Activated CD4-positive, alpha-beta T cell treated with anti-CD3 and anti-CD28 coated beads, Interleukin-2, amount 10 ng/mL, durations not matched to agents 24 days and 14 days (primary cell): ENCODE measurements at places on chromosomes 16 and 17. TPM values are rescaled to one million over a fixed set of nuclear protein-coding genes. Genes with fewer than 3 reads are reported as not detected.
A peak's percentile ranks its signal among the peaks of the same experiment; 100 is the strongest.

- no peak overlapping the region for H3K4me3 ChIP-seq
- peaks cover 22% of the 10 kb centered on the region for H3K36me3 ChIP-seq
- H3K27ac ChIP-seq = no peak overlapping the region
- no peak for DNase-seq
- peaks cover 2% of the 10 kb centered on the region for H3K4me1 ChIP-seq
- no peaks in the 10 kb centered on the region for H3K27me3 ChIP-seq
These were observed 25.2 kb upstream of the ERN1 start for GRCh38 chr17:64155129-64155528.

DNA sequence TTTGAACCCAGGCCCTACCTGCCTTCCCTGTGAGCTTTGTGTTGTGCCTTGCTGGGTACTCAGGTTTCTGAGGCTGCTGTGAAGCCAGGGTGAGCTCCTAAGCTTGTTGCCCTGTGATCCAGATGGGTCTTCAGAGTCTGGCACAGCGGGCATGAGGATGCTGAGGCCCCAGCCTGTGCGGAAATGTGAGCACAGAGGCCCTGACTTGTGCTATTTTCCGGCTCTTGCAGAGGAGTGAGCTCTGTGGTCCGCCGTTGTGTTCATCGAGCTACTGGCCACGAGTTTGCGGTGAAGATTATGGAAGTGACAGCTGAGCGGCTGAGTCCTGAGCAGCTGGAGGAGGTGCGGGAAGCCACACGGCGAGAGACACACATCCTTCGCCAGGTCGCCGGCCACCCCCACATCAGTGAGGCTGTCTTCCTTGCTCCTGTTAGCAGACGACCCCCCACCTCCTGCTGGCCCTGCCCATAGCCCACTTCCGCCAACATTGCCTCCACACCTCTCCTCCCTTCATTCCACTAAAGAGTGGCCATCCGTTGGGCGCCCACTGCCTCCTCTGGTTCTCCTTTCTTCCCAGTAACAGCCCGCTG, 2.7 kb downstream of the PHKG2 start:
- H3K4me3 ChIP-seq = peak overlapping the region; percentile 12
- no peak overlapping the region for H3K27ac ChIP-seq
- no peak for DNase-seq
- H3K36me3 ChIP-seq = peaks cover 28% of the 10 kb centered on the region

- DNase-seq = no peak
- H3K36me3 ChIP-seq = no peaks in the 10 kb centered on the region
- H3K4me3 ChIP-seq = no peak overlapping the region
- peaks cover 35% of the 10 kb centered on the region for H3K27me3 ChIP-seq
- H3K27ac ChIP-seq = no peak overlapping the region
These were observed 4.5 kb upstream of the CMTM4 start for GRCh38 chr16:66701026-66701425.

Gene SP6
- total RNA-seq = 0.05 TPM in 2 replicates

Gene DHRS7C
- not detected in 2 replicates for total RNA-seq

DNA sequence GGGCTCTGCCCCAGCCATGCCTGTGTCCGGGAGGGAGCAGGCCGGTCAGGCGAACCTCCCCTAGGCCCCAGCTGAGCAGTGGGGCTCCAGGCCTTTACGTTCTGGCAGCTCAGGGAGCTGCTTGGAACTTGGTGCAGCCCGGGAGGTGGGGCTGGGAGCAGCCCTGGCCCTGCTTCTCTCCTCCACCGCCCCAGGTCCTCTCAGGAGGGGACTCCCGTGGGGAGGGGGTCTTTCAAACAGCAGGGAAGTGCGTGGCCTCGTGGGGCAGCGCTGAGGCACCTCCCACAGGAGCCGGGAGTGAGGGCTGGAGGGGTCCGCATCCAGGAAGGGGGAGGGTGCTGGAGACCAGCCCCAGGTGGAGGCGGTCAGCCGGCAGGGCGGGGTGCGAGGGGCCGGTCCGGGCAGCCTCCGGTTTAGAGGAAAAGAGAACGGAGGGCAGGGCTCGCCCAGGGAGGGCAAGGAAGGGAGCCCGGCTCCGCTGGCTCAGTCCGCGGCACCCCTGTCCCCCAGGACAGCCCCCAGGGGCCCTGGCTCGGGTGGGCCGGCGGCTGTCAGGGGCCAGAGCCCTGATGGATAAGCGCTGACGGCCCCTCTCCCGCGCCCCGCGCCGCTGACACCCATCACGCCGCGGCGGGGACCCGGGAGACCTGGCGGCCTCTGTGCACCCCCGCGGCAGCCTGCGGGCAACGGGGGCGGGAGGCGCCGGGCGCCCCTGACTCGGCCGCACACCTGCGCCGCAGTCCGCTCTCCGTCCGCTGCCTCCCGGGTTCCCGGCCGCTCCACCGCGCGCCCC, 587 bp upstream of the PRR35 start:
- H3K4me3 ChIP-seq = no peak overlapping the region
- H3K4me1 ChIP-seq = no peaks in the 10 kb centered on the region
- no peak overlapping the region for H3K27ac ChIP-seq
- DNase-seq = no peak

Gene C16orf46
- total RNA-seq = 0.54 and 0.86 TPM in 2 replicates

- H3K27me3 ChIP-seq = peaks cover 7% of the 10 kb centered on the region
- H3K36me3 ChIP-seq = no peaks in the 10 kb centered on the region
- no peak overlapping the region for H3K4me3 ChIP-seq
- H3K27ac ChIP-seq = no peak overlapping the region
- no peaks in the 10 kb centered on the region for H3K4me1 ChIP-seq
These were observed 2.6 kb downstream of the GPR179 start for GRCh38 chr17:38341035-38341721.

DNA sequence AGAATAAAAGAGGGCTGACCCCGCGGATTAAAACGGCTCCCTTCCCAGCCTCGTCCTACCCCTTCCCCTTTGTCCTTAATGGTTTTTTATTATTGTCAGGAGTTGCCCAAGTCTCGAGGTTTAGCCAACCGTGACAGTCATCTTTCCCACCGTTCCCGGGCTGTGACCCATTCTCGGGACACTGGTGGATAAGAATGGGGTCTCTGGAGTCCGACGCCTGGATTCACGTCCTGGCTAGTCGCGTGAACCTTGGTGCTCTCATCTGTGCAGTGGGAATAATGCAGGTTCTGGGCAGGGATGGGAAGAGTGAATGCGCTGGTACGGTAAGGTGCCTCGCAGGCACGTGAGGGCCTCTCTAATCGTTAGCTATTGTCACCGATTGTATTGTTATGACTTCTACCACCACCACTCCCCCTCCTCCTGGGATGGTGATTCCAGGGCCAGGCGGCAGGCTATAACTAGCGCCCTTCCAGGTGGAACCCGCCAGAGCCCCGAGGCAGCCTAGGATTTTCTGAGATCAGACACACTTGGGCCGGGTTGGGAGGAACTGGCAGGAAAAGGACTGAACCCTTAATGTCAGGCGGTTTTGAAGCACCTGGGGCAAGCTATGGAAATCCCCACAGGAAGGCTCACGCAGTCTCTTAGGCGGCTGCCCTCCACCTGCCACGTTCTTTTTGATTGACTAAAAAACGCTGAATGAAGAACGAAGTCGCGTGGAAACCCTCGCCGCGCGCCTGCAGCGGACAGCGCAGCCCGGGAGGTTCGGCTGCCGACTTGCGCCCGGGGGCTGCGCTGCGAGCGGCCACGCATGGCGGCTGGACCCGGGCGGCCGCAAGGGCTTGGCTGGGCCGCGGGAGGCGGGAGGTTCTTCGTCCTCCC, 2.7 kb downstream of the HS3ST3B1 start:
- H3K27ac ChIP-seq = peak overlapping the region; percentile 79
- peak overlapping the region; percentile 91 for H3K4me3 ChIP-seq
- H3K27me3 ChIP-seq = peaks cover 4% of the 10 kb centered on the region
- peaks cover 24% of the 10 kb centered on the region for H3K36me3 ChIP-seq

DNA sequence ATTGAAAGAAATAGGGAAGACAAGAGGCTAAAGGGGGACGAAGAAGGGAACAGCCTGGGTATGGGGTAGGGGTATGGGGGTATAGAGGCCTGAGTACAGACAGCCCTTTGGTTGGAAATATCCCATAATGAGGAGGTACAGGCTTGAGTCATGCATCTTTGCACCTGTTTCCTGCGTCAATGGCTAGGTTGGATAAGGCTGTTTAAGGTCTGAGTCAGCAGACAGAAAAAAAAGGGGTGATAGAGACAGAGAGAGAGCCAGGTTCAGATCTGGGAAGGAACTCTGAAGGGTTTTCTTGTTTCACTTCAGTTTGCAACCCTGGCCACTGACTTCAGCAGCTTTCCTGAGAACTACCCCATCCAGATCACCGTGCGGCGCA, 8.5 kb downstream of the FNDC8 start:
- no peak for DNase-seq
- H3K36me3 ChIP-seq = peaks cover 39% of the 10 kb centered on the region
- no peaks in the 10 kb centered on the region for H3K27me3 ChIP-seq

DNA sequence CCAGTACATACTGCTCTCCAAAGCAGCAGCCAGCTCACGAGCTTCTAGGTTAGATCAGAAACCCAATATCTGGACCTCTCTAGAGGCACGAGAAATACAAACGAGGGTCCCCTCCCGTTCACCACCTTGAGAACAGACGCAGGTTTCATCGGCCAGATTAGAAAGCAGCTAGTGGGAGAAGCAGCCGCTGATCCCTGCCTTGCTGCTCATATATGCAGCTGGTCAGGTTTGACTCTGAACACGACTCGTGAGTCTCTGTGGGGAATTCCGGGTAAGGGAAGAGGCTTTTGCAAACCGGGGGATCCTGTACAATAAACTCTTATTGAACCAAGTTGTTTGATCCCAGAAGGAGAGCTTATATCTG, 1.6 kb downstream of the VAT1L start:
- no peaks in the 10 kb centered on the region for H3K36me3 ChIP-seq
- peaks cover 61% of the 10 kb centered on the region for H3K27me3 ChIP-seq

DNA sequence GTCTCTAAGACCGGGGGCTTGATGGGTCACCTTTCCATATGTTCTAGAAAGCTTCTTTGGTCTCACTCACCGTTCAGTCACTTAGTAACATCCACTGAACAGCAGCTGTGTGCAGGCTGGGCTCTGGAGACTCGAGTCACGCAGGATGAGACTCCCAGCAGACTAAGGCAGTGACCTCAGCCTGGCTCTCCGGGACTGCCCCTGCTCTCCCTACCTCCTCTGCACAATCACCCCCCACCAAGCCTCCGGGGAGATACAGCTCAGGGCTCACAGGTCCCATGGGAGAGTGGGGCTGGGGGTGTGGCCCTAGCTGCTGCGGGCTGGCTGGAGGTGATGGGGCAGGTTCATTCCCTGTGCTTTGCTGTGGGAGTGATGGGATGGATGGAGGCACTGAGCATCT, 14.1 kb downstream of the FLYWCH2 start:
- H3K27me3 ChIP-seq = no peaks in the 10 kb centered on the region
- no peak overlapping the region for H3K27ac ChIP-seq
- H3K4me1 ChIP-seq = no peaks in the 10 kb centered on the region
- DNase-seq = no peak
- H3K4me3 ChIP-seq = no peak overlapping the region

DNA sequence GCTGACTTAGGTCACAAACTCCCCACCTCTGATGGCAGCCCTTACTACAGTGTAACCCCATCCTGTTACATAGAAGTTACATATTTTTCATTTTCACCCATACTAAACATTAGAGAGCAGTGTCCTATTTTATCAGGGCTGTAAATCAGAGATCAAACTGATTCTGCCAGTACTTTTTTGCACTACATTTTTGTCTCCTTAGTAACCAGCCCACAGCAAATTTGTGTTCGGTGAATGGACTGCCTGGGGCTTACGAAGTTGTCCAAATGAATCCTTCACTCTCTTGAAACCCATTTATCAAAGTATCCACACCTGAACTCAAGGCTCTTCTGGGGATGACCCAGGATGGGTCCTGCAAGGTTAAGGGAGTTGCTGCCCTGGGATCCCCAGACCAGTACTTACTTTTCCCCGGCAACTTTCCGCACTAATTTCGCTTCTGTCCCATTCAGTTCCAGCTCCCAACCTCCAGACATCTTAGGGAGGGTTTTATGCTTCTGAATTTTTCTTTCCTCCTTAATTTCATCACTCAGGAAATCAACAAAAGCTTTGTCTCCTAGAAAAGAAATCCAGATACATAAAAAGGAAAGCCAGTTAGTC, 1.1 kb downstream of the C1QBP start:
- H3K4me3 ChIP-seq = peak overlapping the region; percentile 94
- no peak for DNase-seq
- H3K27ac ChIP-seq = peak overlapping the region; percentile 84
- H3K27me3 ChIP-seq = no peaks in the 10 kb centered on the region
- peaks cover 34% of the 10 kb centered on the region for H3K4me1 ChIP-seq

- no peaks in the 10 kb centered on the region for H3K27me3 ChIP-seq
- H3K4me1 ChIP-seq = no peaks in the 10 kb centered on the region
- no peaks in the 10 kb centered on the region for H3K36me3 ChIP-seq
- no peak overlapping the region for H3K27ac ChIP-seq
- H3K4me3 ChIP-seq = no peak overlapping the region
- no peak for DNase-seq
These were observed 353.8 kb upstream of the HSBP1 start for GRCh38 chr16:83453977-83454376.

Gene DBNDD1
- total RNA-seq = 0.38 TPM in 1 of 2 replicates, not detected in the other

Gene PLA2G10
- total RNA-seq = not detected in 2 replicates

DNA sequence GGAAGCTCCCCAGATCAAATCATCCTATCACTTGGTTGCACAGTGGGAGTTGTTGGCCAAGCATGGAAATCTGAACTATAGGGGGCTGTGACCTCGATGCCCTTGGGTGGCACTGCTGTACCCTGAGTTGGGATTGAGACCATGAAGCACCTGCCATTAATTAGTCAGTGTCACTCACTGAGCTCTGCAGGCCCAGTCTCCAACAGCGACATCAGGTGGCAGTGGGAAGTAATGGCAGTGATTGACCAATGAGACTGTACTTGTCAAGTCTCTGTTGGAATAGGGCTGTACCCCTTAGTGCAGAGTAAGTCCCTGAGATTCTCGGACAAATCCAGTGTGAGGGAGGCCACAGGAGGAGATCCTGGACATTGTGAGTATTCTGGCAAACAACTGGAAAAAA, 118.0 kb upstream of the RPL38 start:
- no peaks in the 10 kb centered on the region for H3K36me3 ChIP-seq
- no peak overlapping the region for H3K27ac ChIP-seq
- H3K4me1 ChIP-seq = no peaks in the 10 kb centered on the region
- no peak overlapping the region for H3K4me3 ChIP-seq

DNA sequence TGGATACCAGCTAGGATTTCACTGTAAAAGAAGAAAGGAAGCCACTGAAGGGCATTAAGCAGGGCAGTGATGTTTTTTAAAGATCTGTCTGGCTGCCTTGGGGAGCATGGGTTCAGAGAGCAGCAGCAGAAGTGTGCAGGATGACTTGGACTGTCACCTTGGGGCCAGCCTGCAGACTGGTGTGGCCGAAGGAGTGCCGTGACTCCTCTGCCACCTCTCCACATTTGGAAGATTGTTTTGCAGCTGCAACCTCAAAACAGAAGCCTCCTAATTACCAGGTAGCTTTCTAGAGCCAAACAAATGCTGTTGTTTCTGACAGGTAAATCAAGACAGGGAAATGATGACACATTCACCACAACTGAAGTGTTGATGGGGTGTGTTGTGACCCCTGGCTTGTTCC, 681.4 kb downstream of the WWOX start:
- peak; percentile 55 for DNase-seq
- peaks cover 3% of the 10 kb centered on the region for H3K36me3 ChIP-seq
- H3K27me3 ChIP-seq = no peaks in the 10 kb centered on the region
- H3K4me3 ChIP-seq = no peak overlapping the region
